ENCODE measurements at places on chromosomes 2 and 18.

DNA sequence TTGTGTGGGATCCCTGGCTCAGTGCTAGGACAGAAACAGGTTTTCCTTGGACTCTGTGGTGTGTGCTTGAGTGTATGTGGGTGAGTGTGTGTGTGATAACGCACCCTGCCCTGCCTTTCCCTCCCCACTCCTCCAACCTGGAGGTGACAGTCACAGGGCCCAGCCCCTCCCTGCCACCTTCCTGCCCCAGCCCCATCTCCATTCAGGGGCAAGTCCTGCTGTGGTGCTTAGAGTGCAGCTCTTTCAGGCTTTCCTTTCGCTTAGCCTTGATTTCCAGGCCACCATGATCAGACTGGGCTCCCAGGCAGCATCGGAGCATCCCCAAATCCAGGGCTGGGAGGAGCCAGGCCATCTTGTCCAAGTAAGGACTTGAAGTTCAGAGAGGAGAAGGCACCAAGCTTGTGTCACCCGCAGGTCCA, 185.2 kb downstream of the ZFP36L2 start:
- peak; percentile 46 for DNase-seq

DNA sequence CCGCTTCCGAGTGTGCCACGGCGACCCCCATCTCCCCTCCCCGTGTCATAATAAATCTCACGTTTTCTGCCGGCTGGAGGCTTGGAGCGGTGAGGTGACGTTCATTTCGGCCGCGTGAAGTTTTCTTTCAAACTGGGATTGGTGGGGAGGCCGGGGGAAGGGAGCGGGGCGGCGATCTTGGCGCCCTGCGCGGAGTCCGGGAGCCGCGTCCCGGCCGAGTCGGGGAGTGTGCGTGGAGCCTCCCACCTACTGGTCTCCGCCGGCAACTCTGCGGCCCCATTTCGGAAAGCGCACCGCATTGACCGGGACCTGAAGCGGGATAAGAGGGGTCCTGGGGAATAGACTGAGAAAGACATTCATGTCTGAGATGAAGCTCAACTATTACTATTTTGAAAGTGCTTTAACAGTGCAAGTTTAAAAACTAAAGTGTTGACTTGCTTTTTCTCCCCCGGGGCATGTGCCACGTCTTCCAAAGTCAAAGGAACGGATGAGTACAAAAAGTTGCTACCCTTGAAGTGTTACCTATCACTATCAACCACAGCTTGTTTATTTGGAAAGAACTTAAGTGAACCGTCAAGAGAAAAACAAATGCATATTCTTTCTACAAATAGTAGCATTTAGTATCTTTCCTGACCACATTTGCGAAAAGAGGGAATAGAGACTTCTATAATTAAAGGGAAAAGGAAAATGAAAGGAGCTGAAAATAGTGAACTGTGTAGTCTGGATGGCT, 818 bp upstream of the IKZF2 start:
- peak; percentile 76 for DNase-seq

DNA sequence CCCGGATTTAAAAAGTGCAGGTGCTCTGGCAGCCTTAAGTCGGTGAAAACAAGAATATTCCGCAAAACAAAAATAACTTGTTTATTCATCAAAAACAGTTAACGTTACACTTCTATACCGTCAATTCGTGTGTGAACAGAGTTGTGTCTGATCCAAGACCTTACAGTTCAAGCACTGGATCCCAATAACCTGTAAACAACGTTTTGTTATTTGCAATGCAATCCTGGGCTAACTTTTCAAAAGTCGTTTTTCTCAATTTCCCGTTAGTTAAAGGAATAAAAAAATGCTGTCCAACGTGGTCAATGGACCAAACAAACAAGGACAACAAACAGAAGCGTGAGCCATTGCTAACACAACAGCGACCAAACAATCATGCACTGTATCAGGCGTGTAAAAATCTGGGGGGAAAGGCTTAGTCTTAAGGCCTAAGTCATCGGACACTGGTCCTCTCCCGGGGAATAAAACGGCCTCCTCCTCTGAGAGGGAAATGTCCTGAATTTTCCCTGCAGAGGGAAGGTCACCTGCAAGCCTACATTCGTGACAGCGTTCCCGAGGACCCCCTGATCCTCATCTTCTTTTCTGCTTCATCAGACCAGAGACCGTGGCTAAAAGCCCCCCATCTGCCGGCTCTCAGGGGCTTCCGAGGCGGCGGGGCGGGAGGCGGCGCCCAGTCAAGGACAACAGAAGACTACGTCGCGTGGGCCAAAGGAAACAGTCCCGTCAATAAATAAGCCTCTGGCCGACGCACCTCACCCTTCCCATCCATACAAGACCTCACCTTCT, 490 bp downstream of the NDUFS1 start:
- peak; percentile 36 for DNase-seq

GRCh38 chr2:100200985-100201384, 58.6 kb upstream of the AFF3 start:
- DNase-seq: peak; percentile 34

GRCh38 chr2:30769891-30770462, 37.3 kb downstream of the CAPN13 start:
- no peak for DNase-seq

GRCh38 chr2:16960579-16960978, 294.9 kb upstream of the CYRIA start:
- DNase-seq: no peak

GRCh38 chr18:9810994-9811705, 74.6 kb upstream of the TXNDC2 start:
- DNase-seq: no peak

DNA sequence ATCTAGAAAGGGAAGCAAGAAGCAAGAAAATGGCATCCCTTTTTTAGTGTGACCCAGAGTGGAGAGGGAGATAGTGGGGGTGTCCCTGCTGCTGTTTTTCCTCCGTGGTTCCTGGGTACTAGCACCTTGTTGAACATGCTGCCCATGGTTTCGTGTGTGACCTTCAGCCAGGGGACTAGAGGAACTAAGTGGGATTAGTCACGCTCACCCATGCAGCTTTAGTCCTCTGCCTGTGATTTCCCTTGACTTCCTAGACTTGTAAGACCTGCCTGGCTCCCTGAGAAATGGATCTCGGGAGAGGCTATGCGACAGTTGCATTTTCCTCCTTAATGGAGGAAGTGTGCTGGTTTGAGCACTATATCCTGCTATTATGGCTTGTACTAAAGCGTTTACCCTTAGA, 471.4 kb downstream of the DCDC2C start:
- DNase-seq: no peak

GRCh38 chr2:223764796-223765195, 72.6 kb downstream of the AP1S3 start:
- DNase-seq: no peak

DNA sequence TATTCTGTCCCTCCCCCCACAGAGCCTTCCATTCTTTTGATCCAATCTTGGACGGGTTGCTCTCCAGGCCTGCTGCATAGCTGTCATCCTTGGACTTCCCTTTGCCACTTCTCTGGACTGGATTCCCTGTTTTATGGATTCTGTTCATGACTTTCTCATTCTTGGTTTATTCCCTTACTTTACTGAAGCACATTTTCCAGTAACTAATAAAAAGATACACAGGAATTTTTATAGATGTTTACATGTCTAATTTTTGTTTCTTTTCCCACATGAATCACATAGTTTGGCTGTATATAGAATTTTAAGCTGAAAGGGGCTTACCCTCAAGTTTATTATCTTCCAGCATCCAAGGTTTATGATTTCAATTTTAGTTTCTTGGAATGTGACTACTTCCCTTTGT, 37.9 kb downstream of the GDF7 start:
- DNase-seq: no peak

GRCh38 chr2:6081955-6082624, 389.9 kb downstream of the SOX11 start:
- DNase-seq: no peak

- no peak for DNase-seq
Observed at GRCh38 chr2:181465676-181466375, 8.6 kb downstream of the ITGA4 start.

- DNase-seq: no peak
Observed at GRCh38 chr2:108199726-108200125, 40.0 kb upstream of the SULT1C3 start.

All from amniotic epithelial cell (primary cell).